ENCODE measurements at places on chromosomes 4 and X.
A peak's percentile ranks its signal among the peaks of the same experiment; 100 is the strongest.

- DNase-seq: peak; percentile 84
Measured at GRCh38 chrX:10119399-10119990, 37.3 kb upstream of the CLCN4 start.

DNA sequence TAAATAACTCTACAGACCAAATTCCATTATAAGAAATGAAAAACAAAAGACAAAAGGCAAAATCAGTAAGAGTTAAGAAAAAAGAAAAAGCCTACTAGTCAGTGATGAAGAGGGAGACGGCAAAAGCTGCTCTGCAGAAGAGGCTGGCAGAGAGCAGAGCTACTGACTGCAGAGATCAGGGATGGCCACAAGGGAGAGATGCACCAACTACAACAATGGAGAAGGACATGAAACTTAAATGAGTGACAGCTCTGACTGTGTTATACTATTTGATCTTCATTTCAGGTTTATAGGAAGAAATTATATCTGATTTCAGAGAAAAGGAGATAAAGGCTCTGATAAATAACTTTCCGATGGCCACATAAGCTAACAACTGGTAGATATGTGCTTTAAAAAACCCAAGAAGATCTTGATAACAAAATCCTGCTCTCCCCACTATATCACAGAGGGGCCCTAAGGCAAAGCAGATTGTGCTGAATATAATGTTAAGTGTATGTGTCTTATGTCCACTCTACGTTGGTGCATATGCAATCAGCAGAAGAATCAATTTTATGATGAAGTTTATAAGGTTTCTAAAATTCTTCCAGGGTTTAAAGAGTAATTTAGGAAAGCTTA lies 58.4 kb upstream of the COX18 start:
- peak; percentile 22 for DNase-seq

DNA sequence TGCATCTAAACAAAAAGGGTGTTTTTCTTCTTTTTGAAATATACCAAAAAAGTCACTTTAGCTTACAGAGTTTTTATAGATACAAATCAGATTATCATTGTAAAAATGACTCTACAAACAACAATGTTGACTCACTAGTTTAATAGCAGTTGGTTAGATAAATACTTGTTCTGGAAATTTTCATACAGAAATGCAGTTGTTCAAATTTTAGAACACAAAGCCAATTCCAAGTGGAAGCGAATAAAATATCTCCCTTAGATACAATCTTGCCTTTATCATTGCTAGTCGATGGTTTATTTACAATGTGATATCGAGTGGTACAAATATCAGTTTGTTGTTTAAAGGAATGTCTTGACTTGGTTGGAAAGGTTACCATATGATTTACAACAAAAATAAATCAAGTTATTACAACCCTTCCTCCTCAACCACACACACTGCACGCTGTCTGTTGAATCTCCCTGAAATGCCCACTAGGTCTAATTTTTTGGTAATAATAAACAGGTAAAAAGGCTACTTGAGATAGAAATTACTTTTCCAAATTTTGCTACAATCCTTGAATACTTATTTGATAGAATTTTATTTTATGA lies 114.8 kb downstream of the CDS1 start:
- DNase-seq: no peak

GRCh38 chr4:40978548-40978947 lies 228.8 kb downstream of the NSUN7 start:
- no peak for DNase-seq

- peak; percentile 56 for DNase-seq
Measured at GRCh38 chr4:14857981-14858380, 144.3 kb upstream of the CPEB2 start.

GRCh38 chr4:150141756-150142155 lies 63.5 kb downstream of the DCLK2 start:
- no peak for DNase-seq

GRCh38 chr4:126697748-126698147 lies 935.0 kb upstream of the INTU start:
- DNase-seq: no peak

DNA sequence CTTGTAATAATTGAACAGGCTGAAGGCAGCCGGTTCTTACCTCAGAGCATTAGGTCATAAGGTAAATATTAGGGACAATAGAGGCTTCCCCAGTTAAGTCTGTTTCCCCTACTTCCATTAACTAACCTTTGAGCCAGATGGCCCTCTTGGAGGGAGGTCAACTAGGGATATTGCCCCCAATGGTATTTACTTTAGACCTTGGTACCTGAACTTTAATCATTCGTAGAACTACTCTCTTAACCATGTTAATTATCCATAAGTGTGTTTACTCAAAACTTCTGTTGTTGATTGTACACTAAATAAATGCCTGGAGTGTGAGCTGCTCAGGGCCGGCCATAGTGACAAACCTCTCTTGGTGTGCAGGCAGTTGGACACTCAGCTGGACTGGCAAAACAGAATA lies 1843.5 kb upstream of the AGA start:
- DNase-seq: no peak

DNA sequence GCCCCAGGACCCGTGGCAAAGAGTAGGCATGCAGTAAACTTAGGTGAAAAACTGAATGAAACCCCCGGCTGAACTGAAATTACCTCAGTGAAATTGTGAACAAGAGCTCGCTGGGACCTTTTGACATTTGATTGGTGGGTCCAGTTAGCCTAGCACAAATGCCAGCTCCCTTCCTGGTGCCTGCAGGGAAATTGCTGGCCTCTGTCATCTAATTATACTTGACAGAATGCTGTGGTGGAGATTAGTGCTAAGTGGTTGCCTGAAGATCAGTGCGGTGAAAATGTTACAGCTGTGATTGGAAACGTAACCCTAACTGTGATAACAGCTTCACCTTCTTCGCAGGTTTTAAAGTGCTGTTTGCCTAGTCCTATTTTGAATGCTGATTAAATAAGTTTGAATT lies 43.0 kb downstream of the ADD1 start:
- DNase-seq: no peak

GRCh38 chr4:8144359-8144758 lies 14.3 kb downstream of the ABLIM2 start:
- peak; percentile 37 for DNase-seq

- DNase-seq: no peak
Measured at GRCh38 chr4:47084795-47085194, 53.4 kb downstream of the GABRB1 start.

GRCh38 chrX:154734061-154734781 lies 16.7 kb downstream of the GAB3 start:
- DNase-seq: peak; percentile 89

DNA sequence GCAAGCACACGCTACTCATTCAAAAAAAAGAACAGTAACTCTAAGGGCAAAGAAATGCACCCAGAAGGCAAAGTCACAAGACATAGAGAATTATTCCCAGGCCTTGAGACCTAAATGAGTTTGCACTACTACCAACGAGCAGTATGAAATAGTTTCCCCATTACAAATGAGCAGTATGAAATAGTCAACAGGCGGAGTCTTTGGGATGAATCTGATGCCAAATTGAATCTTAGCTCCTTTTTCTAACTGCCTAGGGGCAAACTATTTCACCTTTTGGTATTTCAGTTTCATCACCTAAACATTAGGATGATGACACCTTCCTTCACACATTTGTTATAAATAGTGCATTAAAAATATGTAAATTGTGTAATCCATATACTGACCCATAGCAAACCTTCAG lies 213.0 kb upstream of the FAT4 start:
- no peak for DNase-seq

DNA sequence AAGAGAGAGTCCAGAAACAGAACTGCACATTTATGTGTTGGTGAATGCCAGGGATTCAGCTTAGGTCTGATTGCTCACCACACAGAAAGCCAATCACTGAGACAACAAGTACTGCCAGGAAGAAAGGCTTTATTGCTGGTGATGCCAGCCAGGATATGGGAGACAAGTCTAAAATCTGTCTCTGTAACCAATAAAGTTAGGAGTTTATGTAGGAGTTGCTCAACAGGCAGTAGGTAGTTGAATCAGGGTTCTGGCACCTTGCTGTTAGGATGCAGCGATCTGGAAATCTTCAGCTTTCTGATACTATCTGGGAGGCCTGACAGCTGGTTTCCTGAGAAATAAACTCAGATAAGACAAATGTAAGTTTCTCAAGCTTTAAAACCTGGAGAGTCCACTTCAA lies 120.2 kb upstream of the ENPP6 start:
- DNase-seq: no peak
